ENCODE measurements at places on chromosomes 1 and 21.

GRCh38 chr1:21896652-21897532, 40.2 kb downstream of the HSPG2 start:
- DNase-seq: no peak

- DNase-seq: no peak
Observed at GRCh38 chr1:22784737-22785136, 74.1 kb downstream of the EPHB2 start.

DNA sequence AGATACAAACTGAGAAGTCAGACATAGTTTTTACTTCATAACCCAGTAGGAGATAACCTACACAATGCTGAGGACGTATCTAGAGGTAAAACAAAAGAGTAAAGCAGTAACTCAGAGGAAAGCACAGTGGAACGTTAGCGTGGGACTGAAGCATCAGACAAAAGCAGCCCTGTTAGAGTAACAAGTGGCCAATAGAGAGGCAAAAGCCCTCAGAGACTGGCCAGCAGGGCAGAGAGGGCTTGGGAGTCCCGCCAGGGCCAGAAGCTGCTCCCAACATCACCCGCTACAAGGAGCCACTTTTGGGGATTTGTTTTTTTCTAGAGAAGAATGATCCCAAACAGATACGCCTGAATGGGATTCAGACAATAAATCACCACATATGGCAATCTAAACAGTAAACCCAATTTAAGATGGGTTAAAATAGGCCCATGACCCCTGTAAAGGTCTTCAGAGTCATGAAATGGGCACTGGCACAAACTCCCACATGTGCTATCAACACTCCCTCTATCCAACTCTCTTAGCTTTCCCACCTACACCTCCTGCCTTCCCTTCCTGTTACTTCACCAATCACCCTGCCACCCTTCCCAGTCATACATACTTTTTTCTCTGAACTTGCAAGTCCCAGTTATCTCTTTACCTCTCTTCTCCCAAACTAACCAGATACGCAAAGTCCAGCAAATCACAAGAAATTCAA, 17.2 kb downstream of the TADA1 start:
- no peak for DNase-seq

DNA sequence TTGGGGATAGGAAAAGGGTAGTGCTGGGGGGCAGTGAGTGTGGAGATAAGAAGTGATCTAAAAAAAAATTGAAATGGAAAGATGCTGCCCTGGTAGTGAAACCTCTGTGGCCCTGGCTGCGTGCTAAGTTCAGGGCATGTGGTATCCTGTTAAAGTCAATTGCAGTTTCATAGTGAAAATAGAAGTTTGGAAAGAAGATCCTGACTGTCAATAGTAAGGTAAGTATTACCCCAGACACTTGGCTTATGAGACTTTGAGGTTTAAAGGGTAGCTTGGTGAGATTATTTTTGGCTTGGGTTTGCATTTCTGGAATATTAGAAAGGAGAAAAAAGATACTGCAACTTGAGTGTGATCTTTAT, 6.8 kb downstream of the ARID1A start:
- DNase-seq: no peak

DNA sequence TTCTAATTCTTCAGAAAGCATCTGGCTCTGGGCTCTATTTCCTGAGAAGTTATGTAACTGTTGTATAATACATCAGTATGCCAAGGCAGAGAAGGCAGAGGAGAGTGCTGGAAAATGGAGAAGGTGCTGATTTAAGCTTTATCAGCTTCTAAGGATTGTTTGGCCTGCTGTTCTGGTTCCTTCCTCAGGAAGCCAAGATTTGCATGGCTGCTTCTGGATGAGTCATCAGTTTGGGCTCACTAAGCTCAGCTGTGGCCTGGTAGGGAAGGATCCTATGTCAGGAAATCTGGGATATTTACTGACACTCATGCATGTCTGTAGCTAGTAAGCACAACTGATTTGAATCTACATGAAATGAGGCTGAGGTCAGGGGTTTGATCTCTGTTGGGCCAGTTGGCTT, 73.2 kb upstream of the ADGRL4 start:
- DNase-seq: peak; percentile 36

- no peak for DNase-seq
Observed at GRCh38 chr1:56135864-56136147, 443.6 kb downstream of the PLPP3 start.

GRCh38 chr1:51293898-51294515, 36.4 kb downstream of the TTC39A start:
- no peak for DNase-seq

- DNase-seq: no peak
Observed at GRCh38 chr1:174689524-174689923, 241.8 kb downstream of the GPR52 start.

DNA sequence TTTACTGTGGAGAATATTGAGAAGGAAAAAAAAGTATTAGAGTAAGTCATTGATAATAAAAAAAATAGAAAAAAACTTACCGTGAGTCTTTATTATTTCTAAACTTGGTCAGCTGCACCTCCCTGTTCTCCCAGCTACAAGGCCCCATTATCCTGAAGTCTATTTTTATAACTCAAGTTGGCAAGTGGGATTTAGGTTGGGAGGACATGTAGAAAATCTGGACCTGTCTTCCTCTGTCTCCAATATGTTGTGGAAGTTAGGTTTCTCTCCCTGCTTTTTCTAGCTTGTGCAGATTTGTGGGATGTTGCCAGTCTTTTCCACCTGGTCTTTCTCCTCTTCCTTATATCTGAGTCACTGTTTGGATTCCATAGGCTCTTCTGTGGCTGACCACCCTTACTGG, 361.4 kb downstream of the HLX start:
- no peak for DNase-seq

- DNase-seq: no peak
Observed at GRCh38 chr1:64121766-64122385, 81.5 kb upstream of the UBE2U start.

GRCh38 chr1:156480016-156480370, 20.6 kb downstream of the MEF2D start:
- DNase-seq: no peak

DNA sequence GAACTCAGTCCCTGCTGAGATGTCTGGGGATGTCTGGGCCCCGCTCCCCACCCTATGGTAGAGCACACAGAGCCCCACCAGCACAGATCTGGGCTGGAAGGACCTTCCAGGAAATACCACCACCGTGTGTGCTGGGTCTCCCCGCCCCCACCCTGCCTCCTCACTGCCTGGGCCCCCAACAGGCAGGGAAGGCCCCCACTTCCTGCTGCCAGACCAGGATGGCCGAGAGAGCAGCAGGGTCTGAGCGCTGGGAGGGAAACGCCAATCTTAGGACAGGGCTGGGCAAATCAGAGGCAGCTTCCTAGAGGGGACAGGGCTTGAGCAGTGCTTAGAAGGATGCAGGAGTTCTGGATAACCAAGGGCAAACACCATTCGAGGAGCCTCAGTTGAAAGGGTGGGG, 11.9 kb downstream of the ADGRB2 start:
- no peak for DNase-seq

GRCh38 chr1:204478172-204478899, 16.3 kb downstream of the PIK3C2B start:
- no peak for DNase-seq

- peak; percentile 1 for DNase-seq
Observed at GRCh38 chr1:177185209-177185608, 14.5 kb downstream of the BRINP2 start.
